ENCODE measurements at places on chromosomes 2 and 18. TPM values are rescaled to one million over a fixed set of nuclear protein-coding genes. Genes with fewer than 3 reads are reported as not detected.

The RESP18 gene
- total RNA-seq = not detected

The MSTN gene
- total RNA-seq = 0.21 TPM

- H3K4me1 ChIP-seq = peaks cover 55% of the 10 kb centered on the region
- no peak overlapping the region for H3K27ac ChIP-seq
- no peaks in the 10 kb centered on the region for H3K27me3 ChIP-seq
- H3K4me3 ChIP-seq = no peak overlapping the region
Observed at GRCh38 chr2:233081232-233081730, 21.1 kb downstream of the INPP5D start.

The ANKRD29 gene
- total RNA-seq = 5.6 TPM

- H3K4me1 ChIP-seq = no peaks in the 10 kb centered on the region
Observed at GRCh38 chr18:50610349-50610748, 50.5 kb downstream of the MAPK4 start.

GRCh38 chr18:13548966-13549879, 177.1 kb downstream of the FAM210A start:
- no peak for DNase-seq
- peak overlapping the region; percentile 0 for H3K27ac ChIP-seq
- H3K36me3 ChIP-seq = no peaks in the 10 kb centered on the region

The SMAD7 gene
- total RNA-seq = 27.3 TPM

The SDC1 gene
- 0.30 TPM for total RNA-seq

DNA sequence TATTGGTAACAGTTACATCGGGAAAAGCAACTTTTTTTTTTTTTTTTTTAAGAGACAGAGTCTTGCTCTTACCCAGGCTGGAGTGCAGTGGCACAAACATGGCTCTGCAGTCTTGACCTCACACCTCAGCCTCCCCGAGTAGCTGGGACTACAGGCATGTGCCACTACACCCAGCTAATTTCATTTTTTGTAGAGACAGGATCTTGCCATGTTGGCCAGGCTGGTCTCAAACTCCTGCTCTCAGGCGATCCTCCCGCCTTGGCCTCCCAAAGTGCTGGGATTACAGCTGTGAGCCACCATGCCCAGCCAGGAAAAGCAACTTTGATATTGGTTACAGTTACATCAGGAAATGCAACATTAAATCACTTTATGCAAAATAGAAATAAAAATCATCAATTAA, 4.6 kb downstream of the ITGB1BP1 start:
- peaks cover 16% of the 10 kb centered on the region for H3K4me1 ChIP-seq
- H3K4me3 ChIP-seq = no peak overlapping the region
- no peak overlapping the region for H3K27ac ChIP-seq
- no peaks in the 10 kb centered on the region for H3K27me3 ChIP-seq
- peaks cover 25% of the 10 kb centered on the region for H3K36me3 ChIP-seq
- DNase-seq = no peak

DNA sequence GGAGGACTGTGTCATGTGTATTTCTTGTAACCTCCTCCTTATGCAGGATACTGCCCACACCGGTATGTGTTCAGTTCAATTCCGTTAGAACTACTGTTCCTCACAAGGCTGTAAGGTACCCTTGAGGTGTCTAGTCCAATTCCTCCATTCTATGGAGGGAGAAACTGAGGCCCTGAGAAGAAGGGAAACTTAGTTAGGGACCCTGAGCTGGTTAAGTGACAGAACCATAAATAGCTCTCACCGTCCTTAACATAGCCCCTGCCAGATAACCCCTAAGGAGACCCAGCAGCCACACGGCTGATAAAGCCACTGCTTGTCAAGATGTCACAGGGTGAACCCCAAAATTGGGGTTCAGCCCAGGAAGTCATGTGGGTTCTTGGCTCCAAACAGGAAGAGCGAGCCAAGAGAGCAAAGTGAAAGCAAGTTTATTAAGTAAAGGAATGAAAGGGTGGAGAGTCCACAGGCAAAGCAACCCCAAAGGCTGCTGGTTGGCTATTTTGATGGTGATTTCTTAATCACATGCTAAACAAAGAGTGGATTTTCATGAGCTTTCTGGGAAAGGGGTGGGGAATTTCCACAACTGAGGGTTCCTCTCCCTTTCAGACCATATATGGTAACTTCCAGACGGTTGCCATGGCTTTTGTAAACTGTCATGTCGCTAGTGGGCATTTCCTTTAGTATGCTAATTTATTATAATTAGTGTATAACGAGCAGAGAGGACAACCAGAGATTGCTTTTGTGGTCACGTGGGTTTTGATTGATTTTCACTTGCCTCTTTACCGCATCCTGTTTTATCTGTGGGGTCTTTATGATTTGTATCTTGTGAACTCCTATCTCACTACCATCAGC, 83.4 kb upstream of the RTN4 start:
- no peak overlapping the region for H3K4me3 ChIP-seq
- H3K27me3 ChIP-seq = no peaks in the 10 kb centered on the region
- H3K4me1 ChIP-seq = no peaks in the 10 kb centered on the region
- DNase-seq = peak; percentile 63
- no peaks in the 10 kb centered on the region for H3K36me3 ChIP-seq

The APOB gene
- 8.3 TPM for total RNA-seq

The KCNIP3 gene
- 2.1 TPM for total RNA-seq

GRCh38 chr2:159045545-159046454, 77.4 kb downstream of the TANC1 start:
- H3K4me3 ChIP-seq = no peak overlapping the region
- H3K4me1 ChIP-seq = peaks cover 88% of the 10 kb centered on the region
- H3K36me3 ChIP-seq = peaks cover 11% of the 10 kb centered on the region
- H3K27ac ChIP-seq = peak overlapping the region; percentile 66
- DNase-seq = no peak

- no peak for DNase-seq
- H3K4me1 ChIP-seq = no peaks in the 10 kb centered on the region
- no peaks in the 10 kb centered on the region for H3K36me3 ChIP-seq
- no peaks in the 10 kb centered on the region for H3K27me3 ChIP-seq
- no peak overlapping the region for H3K4me3 ChIP-seq
Observed at GRCh38 chr2:163553601-163554000, 182.2 kb downstream of the FIGN start.

The AKAIN1 gene
- total RNA-seq = not detected

GRCh38 chr2:195898505-195899191, 170.0 kb downstream of the DNAH7 start:
- no peak overlapping the region for H3K27ac ChIP-seq
- no peaks in the 10 kb centered on the region for H3K36me3 ChIP-seq
- H3K4me3 ChIP-seq = no peak overlapping the region
- peak; percentile 66 for DNase-seq
- no peaks in the 10 kb centered on the region for H3K4me1 ChIP-seq

The POMC gene
- total RNA-seq = 9.5 TPM

GRCh38 chr2:134782792-134783191, 55.6 kb upstream of the ACMSD start:
- DNase-seq = no peak

DNA sequence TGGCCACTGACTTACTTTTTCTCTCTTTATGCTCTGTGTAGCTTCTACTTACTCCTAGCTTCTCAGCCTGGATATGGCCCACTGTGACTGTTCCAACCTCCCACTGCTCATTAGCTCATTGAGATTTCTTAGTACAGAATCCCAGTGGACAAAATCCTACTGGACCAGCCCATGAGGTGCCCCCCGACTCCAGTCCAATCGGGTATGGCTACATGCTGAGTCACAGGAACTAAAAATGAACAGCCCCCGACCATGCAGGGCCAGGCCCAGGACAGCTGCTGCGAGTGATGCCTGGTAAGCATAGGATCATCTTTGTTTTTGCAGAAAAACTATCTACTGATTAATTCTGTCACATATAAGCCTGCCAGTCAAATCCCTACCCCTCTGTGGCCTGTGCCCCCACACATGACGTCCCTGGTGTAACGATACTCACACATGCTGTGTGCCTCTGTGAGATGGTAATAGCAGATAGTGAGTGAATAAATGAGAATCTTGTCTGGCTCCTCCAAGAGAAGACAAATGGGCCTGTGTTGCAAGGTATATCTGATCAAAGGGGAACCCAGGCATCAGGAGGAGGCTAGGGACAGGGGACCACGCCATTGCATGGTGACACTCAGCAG, 85.9 kb upstream of the KLF7 start:
- H3K4me3 ChIP-seq = no peak overlapping the region
- peaks cover 5% of the 10 kb centered on the region for H3K4me1 ChIP-seq
- H3K27ac ChIP-seq = no peak overlapping the region
- DNase-seq = no peak
- H3K36me3 ChIP-seq = no peaks in the 10 kb centered on the region

- H3K27me3 ChIP-seq = peaks cover 80% of the 10 kb centered on the region
- H3K36me3 ChIP-seq = no peaks in the 10 kb centered on the region
- H3K4me3 ChIP-seq = peak overlapping the region; percentile 70
Observed at GRCh38 chr2:206275312-206276055, 1.0 kb downstream of the ZDBF2 start.

The ZNF804A gene
- total RNA-seq = not detected

GRCh38 chr2:227766373-227766883, 20.7 kb downstream of the SCYGR8 start:
- peak; percentile 70 for DNase-seq
- H3K36me3 ChIP-seq = no peaks in the 10 kb centered on the region
- H3K4me3 ChIP-seq = no peak overlapping the region
- H3K27me3 ChIP-seq = no peaks in the 10 kb centered on the region

GRCh38 chr2:131113566-131114227, 8.6 kb downstream of the PLEKHB2 start:
- no peak overlapping the region for H3K4me3 ChIP-seq
- H3K36me3 ChIP-seq = no peaks in the 10 kb centered on the region
- H3K27ac ChIP-seq = no peak overlapping the region
- no peaks in the 10 kb centered on the region for H3K27me3 ChIP-seq

DNA sequence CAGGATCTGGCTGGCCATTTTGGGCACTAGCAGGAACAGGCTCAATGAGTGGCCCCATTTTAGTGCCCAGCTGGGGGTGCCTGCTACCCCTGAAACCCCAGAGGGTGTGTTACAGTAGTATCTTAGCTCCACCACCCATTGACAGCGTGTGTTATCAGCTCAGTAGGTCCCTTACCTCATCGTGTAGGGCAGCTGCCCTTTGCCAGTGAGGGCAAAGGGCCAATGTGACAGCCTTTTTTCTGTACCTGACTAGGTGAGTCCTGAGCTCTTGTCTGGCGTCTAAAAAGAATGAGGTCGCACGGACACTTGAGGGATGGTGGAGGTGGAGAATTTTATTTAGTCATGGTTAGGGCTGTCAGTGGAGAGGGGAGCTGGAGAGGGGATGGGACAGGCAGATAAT, 462.2 kb downstream of the PIK3C3 start:
- no peaks in the 10 kb centered on the region for H3K36me3 ChIP-seq
- no peaks in the 10 kb centered on the region for H3K27me3 ChIP-seq
- no peaks in the 10 kb centered on the region for H3K4me1 ChIP-seq
- no peak overlapping the region for H3K4me3 ChIP-seq
- H3K27ac ChIP-seq = no peak overlapping the region
- DNase-seq = no peak

The POTEJ gene
- total RNA-seq = not detected

DNA sequence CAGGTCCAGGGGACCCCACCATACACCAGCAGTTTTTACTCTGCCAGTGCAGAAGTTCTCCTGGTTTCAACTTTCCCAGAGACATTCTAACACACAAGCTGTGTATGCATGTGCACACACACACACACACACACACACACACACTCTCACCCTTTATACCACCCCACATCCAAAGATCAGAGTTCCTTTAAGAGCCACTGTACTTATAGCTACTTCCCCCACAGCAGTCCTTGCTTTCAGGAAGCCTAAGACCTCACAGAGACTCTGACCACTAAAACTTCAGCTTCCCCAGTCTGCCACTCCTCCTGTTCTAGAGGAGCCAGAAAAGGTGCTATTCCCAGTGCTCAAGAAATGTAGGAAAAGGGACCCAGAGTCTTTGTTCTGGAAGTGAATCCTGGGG, 107.8 kb downstream of the ZNF521 start:
- no peak overlapping the region for H3K4me3 ChIP-seq
- DNase-seq = no peak

DNA sequence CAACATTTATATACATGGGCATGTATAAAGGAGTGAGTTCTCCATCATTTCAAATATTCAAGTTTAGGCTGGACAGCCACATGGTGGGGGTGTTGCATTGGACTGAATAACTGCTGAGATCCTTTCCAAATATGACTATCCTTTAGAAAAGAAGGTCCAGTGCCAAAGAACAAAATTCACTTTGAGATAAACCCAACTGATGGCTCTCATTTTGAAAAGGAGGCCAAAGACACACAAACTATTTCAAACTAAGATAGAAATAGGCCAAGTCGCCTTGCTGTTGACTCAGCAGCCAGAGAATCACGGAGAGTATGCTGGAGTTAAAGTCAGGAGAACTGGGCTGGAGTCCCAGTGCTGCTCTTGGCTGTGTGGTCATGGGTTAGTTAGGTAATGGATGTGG, 204.5 kb upstream of the LRATD1 start:
- no peaks in the 10 kb centered on the region for H3K4me1 ChIP-seq
- DNase-seq = no peak
- H3K4me3 ChIP-seq = no peak overlapping the region
- no peak overlapping the region for H3K27ac ChIP-seq
- H3K36me3 ChIP-seq = no peaks in the 10 kb centered on the region

GRCh38 chr2:6645004-6645403, 220.7 kb downstream of the CMPK2 start:
- H3K27ac ChIP-seq = no peak overlapping the region
- H3K4me1 ChIP-seq = no peaks in the 10 kb centered on the region

The CMPK2 gene
- total RNA-seq = 5.8 TPM

- H3K27ac ChIP-seq = no peak overlapping the region
- H3K36me3 ChIP-seq = no peaks in the 10 kb centered on the region
- H3K27me3 ChIP-seq = no peaks in the 10 kb centered on the region
Observed at GRCh38 chr2:59774821-59775433, 778.5 kb downstream of the BCL11A start.

DNA sequence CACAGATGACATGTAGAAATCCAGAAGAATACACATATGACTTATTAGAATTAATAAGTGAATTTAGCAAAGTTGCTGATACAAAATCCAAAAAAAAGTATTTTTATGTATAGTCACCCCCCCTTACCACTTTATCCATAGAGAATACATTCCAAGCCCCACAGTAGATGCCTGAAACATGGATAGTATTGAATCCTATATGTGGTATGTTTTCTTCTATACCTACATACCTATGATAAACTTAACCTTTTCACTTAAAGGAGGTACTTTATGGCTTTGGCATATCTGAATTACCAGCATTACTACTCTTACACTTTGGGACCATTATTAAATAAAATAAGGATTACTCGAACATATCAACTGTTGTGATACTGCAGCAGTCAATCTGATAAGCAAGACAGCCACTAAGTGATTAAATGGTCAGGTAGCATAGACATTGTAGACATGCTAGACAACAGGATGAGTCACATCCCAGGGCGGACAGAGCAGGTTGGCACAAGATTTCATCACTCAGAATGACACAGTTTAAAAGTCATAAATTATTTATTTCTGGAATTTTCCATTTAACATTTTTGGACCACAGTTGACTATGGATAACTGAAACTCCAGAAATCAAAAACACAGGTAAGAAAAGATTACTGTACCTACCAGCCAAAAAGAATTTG, 208.2 kb upstream of the CHAC2 start:
- H3K27ac ChIP-seq = no peak overlapping the region
- DNase-seq = no peak
- no peaks in the 10 kb centered on the region for H3K36me3 ChIP-seq
- H3K27me3 ChIP-seq = no peaks in the 10 kb centered on the region

GRCh38 chr2:113203217-113203530, 29.4 kb downstream of the PSD4 start:
- no peaks in the 10 kb centered on the region for H3K36me3 ChIP-seq
- DNase-seq = no peak
- peaks cover 6% of the 10 kb centered on the region for H3K4me1 ChIP-seq
- no peak overlapping the region for H3K4me3 ChIP-seq
- no peak overlapping the region for H3K27ac ChIP-seq

GRCh38 chr18:38902796-38903195, 1337.2 kb upstream of the CELF4 start:
- no peak overlapping the region for H3K27ac ChIP-seq
- no peak overlapping the region for H3K4me3 ChIP-seq
- no peak for DNase-seq
- no peaks in the 10 kb centered on the region for H3K4me1 ChIP-seq
- H3K36me3 ChIP-seq = no peaks in the 10 kb centered on the region
- H3K27me3 ChIP-seq = no peaks in the 10 kb centered on the region
